ENCODE measurements at places on chromosomes 4 and X. TPM values are rescaled to one million over a fixed set of nuclear protein-coding genes. Genes with fewer than 3 reads are reported as not detected.

- no peak for DNase-seq
Observed at GRCh38 chr4:80333121-80333520, 2.4 kb upstream of the CFAP299 start.

GRCh38 chr4:7620814-7621176 is 186.1 kb upstream of the PSAPL1 start:
- no peak for DNase-seq

DNA sequence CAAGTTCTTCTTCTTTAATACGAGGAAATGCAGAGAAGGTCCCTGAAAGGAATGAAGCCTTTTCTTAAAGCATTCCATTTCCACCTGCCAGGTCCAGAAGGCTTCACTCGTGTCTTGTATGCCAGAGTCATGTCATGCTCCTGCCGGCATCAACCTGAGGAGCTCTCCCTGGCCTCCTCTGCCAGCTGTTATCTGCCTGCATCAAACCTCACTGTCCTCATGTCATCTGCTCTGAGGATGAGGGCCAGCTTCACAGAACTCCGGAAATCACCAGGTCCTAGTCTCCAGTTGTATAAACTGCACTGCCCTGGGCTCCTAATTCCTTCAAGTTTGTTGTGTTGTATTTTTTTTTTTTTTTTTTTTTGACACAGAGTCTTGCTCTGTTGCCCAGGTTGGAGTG is 20.0 kb upstream of the S100G start:
- DNase-seq = no peak

SPARCL1 gene
- total RNA-seq = 500 TPM

GC gene
- not detected for total RNA-seq

DNA sequence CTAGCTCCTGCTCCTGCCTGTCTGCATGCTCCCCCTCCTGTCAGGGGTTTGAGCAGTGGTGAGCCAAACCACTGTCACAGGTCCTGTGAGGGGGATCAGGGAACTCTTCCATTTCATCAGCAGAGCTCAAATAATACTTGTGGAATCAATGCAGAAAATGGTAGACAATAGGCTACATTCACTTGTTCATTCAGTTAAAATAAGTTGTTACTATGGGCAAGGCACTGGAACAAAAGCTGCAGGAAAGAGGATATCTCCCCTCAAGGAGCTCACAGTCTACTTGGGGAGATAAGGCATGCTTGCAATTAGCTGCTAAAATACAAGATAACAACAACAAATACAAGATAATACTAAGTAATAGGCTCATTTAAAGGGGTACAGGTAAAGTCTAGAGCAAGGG is 117.1 kb downstream of the GPC3 start:
- DNase-seq = no peak

DNA sequence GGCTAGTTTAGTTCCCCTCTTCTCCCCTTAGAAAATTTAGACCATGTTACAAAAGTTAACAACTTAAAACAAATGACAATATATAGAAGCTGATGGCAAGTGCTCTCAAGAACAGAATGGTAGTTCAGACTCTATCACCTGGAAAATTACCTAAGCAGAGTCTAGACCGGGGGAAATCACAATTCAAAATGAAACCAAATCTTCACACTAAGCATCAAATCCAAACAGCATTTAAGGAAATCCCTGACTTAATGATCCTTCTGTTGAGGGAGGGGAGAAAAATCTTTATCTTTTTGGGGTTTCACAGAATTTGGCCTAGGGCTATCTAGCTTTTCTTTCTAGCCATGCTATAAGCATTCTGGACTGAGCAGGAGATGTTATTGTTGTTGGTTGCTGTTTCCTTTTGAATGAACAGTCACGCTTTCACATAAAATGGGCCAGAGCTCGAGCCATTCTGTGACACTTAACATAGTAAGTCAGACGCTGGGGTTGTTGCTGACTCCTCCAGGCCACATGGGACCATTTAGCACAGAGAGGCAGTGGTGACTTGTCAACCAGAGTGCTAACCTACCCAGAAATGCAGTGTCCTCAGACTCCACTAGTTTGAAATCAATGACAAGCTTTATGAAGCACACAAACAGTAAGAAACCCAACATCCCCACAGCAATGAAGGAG is 16.0 kb upstream of the LSM6 start:
- no peak for DNase-seq

- DNase-seq = no peak
Observed at GRCh38 chr4:141410839-141411238, 190.1 kb downstream of the ZNF330 start.

SHROOM3 gene
- 15.2 TPM for total RNA-seq

- no peak for DNase-seq
Observed at GRCh38 chr4:23828020-23828715, 61.7 kb downstream of the PPARGC1A start.

- no peak for DNase-seq
Observed at GRCh38 chr4:27886120-27886519, 1025.5 kb downstream of the STIM2 start.

DNA sequence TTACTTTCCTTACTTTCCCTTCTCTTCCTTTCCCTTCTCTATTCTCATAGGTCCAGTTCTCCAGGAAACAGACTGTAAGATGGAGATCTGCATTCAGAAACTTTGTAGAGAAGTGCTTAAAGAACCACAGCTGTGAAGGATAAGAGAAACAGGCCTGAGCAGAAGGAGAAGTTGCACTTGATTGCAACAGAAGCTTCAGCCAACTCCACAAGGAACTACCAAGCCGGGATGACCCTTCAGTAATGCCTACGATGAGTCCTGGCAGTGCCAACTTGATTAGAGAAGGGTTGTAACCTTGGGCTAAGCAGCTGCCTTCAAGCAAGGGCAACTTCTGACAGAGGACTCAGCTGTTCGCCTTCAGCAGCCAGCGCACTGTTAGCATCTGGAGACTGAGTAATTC is 413.3 kb upstream of the RASGEF1B start:
- DNase-seq = no peak

- DNase-seq = no peak
Observed at GRCh38 chr4:98686043-98686707, 27.8 kb upstream of the TSPAN5 start.

HCCS gene
- 50.8 TPM for total RNA-seq

DNA sequence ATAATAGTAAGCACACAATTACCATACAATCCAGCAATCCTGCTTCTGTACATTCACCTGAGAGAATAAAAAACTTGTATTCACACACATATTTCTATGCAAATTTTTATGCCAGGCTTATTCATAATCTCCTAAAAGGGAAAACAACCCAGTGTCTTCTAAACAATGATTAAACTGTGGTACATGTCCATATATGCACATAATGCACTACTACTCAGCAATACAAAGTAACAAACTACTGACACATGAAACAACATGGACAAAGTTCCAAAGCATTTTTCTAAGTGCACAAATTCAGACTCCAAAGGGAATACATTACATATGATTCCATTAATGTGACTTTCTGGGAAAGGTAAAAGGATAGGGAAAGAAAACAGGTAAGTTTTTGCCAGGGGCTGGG is 18.0 kb upstream of the FMR1 start:
- no peak for DNase-seq

- peak; percentile 72 for DNase-seq
Observed at GRCh38 chr4:3657902-3658529, 108.2 kb upstream of the ADRA2C start.

- no peak for DNase-seq
Observed at GRCh38 chrX:113048896-113049295, 208.3 kb upstream of the AMOT start.

GRCh38 chr4:126599746-126600145 is 1033.0 kb upstream of the INTU start:
- no peak for DNase-seq

- DNase-seq = no peak
Observed at GRCh38 chrX:24874604-24875247, 141.0 kb downstream of the ARX start.

DNA sequence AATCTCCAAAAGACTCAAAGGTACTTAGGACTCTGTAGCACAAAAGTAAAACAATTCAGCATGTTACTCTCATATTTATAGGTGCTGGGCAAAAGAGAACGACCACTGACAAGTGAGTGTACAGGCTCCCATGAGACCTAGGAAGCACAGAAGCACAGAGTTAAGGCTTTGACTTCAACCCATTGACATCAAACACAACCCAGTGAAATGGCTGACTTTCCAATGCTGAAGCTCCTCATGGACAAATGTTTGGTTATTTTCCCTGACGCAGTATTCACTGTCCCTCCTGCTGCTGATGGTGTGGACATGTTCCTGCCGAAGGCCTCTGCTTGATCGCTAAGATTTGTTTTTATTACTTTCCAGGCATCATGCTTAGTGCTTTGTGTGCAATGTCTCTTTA is 148.7 kb downstream of the TSPAN5 start:
- no peak for DNase-seq

CENPVL2 gene
- total RNA-seq = not detected

DKK2 gene
- total RNA-seq = 1.9 TPM

DNA sequence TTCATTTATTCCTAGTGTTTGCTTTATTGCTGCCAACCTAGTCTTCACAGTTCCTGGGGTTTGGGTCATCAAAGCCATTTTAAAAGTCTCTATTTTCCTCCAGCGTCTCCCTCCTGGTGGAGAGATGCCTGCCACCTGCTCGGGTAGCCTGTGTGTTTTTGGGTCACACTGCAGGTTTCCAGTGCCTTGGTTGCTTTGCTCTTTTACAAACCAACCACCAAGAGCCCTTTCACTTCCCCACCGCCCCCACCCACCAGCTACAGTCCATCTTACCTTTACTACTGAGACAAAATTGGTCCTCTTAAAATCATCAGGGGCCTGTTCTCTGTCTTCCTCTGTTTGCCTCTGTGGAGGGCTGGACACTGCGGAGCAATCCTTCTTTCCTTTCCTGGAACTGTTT is 280.5 kb upstream of the GATB start:
- no peak for DNase-seq
